Upper lobe of right lung (tissue), 1 donor: ENCODE measurements at places on chromosomes 2 and 18. TPM values are rescaled to one million over a fixed set of nuclear protein-coding genes. Genes with fewer than 3 reads are reported as not detected.
A peak's percentile ranks its signal among the peaks of the same experiment; 100 is the strongest.

Gene REG1B
- not detected for total RNA-seq

Gene RIOK3
- 63.7 TPM for total RNA-seq

Gene BOLL
- total RNA-seq, result not detected

Gene CPLX4
- not detected for total RNA-seq

Gene RPRM
- 0.26 TPM for total RNA-seq

Gene IRS1
- 10.6 TPM for total RNA-seq

Gene DUSP19
- 3.0 TPM for total RNA-seq

Gene ANXA4
- 181 TPM for total RNA-seq

Gene STPG4
- total RNA-seq, result not detected

Gene PDE1A
- total RNA-seq, result 6.3 TPM

Gene TAF4B
- 3.3 TPM for total RNA-seq

DNA sequence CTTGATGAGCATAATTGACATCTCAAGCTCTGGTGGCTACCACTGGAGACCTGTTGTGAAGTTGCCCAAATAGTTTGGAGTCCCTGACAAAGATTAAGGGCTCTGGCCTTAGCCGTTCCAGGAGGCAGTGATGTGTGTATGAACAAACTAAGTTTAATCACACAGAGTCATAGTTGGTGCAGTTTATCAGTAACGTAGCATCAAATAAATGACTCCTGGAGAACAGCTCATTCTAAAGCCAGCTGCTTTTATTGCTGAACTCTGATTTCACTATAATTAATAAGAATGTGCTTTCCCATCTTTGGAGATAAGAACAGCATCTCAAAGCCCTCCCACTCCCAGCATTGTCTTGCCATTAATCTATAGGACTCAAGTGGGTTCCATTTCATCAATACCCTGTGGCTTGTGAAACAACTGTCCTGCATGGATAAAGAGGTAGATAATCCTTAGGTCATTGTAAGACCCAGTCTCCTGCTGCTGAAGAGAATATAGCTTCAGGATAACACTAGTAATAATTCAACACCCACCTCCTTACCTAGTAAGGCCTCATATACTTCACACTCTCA is 211.4 kb upstream of the THUMPD2 start:
- DNase-seq, result no peak

DNA sequence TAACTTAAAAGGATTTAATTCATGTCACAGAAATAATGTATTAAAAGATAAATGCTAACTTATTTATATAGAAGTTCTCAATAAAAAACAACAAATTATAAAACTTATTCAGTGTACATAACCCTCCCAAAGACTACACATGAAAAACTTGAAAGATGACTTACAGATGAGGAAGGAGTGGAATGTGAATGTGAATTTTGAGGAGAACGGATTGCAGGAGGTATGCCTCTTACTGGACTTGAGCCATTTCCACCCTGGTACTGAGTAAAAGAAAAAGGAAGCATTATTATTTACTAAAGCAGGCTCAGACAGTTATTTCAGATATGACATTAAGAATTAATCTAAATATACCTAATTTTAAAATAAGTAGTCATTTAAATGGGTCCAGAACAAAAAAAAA is 104.4 kb downstream of the TLK1 start:
- no peak for DNase-seq

DNA sequence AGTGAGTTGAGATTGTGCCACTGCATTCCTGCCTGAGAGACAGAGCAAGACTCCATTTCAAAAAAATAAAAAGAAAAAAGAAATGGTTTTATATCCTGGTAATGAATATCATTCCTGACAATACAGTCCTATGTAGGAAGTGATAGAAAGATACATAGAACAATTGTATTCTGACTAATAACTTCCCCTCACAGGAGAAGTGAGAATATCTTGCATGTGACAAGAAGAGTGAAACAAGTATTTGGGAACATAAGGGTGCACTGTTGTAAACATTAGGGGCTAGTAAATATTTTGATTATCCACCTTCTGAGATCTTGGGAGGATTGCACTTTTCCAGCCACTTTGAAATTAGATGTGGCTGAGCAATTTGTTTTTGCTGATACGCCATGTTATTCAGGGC is 40.7 kb downstream of the KLHL14 start:
- no peak for DNase-seq

DNA sequence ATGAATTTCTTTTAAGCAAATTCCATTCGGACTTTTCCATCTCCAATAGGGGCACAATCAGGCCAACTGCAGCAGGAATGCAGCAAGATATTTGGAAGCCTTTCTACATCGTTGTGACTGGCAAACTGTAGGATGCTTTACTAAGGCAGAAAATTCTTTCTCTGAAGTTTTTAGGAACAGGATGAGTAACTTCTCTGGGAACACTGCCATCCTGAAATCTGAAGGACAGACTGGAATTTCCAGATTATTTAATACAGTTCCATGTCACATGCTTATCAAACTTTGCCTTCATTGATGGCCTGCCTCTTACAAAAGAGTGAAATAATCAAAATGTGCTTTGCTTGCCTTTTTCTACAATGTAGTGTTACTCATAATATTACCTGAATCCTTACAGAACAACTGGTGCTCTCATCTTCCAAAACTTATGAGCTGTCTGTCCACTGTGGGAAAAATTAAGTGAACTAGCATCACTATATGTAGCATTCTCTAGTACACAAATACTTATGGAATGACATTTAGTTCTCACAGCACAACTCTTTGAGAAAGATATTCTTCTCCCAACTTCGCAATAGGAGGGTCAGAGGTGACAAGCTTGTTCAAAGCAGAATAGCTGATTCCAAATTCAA is 32.0 kb upstream of the MAP2 start:
- no peak for DNase-seq

GRCh38 chr2:120287183-120288015 is 34.7 kb downstream of the RALB start:
- DNase-seq, result no peak

DNA sequence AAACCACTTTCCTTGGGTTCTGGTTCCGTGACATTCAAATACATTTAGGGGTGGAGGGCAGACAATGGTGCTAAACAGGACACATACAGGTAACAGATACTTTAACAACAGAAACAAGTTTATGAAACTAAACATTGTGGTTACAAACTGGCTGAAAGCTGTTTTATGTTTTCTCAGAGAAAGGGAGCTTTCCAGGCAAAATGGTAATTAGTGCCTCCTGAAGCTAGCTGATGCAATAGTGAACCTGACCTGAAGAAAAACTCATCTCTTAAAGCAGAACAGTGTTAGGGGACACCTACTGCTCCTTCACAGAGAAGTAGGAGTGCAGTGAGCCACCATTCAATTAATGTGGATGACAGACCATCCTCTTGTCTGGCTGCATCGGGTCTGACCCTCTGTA is 138.9 kb downstream of the CCDC148 start:
- DNase-seq, result no peak

GRCh38 chr18:12657684-12658425 is at the start of gene SPIRE1:
SPIRE1 (minus strand) TSS chr18:12658107; CDS start chr18:12657866, 241 bp downstream.
- peak; percentile 93 for DNase-seq

DNA sequence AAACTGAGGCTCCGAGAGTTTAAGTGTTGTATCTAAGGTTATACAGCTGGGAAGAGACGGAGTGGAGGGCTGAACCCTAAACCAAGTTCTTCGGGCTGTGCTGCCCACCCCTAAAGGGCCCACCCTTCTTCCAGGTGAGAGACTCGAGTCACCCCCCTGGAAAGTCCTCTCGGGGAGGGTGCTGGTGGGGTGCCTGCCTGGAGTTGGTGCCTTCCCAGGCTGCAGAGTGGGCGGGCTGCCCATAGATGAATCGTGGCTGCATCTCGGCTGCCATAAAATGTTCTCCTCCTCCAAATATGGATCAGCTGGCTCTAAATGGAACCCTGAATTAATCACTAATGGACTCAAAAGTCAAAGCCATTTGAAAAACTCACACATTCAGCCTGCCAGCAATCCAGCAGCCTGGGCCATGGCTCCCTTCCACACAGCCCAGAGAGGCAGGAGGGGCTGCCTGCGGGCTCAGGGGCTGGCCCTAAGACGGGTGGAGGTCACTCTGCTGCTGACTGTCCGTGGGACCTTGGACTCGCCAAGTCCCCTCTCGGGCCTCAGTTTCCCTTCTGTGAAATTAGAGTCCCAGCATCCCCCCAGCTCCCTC is 7.7 kb downstream of the CIB4 start:
- DNase-seq, result peak; percentile 55

- no peak for DNase-seq
Measured at GRCh38 chr2:201203916-201204654, 21.1 kb downstream of the CASP10 start.

- DNase-seq, result no peak
Measured at GRCh38 chr2:162062559-162062958, 11.5 kb downstream of the DPP4 start.

DNA sequence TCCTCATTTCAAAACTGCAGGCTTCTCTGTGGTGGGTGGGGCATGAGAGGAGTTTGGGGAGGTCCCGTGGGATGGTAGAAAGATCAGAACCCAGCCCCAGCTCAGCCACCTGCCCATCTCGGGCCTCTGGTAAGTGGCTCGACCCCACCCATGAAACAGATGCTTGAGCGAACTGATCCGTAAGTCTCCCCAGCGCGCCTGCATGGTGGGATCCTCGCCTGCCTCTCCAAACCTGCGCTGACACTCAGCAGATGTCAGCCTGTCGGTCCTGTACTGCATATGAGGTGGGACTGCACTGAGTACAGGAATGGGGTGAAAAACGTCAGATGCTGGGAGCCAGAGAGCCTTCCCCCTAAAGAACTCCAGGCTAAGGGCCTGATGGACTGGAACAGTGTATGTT is 15.9 kb upstream of the RPL31 start:
- no peak for DNase-seq

- DNase-seq, result no peak
Measured at GRCh38 chr18:49167084-49167483, 216.3 kb upstream of the SMAD7 start.

GRCh38 chr2:224286923-224287322 is 115.0 kb downstream of the FAM124B start:
- DNase-seq, result no peak

GRCh38 chr18:9365406-9365805 is 30.8 kb downstream of the TWSG1 start:
- DNase-seq, result no peak

- DNase-seq, result no peak
Measured at GRCh38 chr2:7845332-7845731, 836.5 kb upstream of the ID2 start.

DNA sequence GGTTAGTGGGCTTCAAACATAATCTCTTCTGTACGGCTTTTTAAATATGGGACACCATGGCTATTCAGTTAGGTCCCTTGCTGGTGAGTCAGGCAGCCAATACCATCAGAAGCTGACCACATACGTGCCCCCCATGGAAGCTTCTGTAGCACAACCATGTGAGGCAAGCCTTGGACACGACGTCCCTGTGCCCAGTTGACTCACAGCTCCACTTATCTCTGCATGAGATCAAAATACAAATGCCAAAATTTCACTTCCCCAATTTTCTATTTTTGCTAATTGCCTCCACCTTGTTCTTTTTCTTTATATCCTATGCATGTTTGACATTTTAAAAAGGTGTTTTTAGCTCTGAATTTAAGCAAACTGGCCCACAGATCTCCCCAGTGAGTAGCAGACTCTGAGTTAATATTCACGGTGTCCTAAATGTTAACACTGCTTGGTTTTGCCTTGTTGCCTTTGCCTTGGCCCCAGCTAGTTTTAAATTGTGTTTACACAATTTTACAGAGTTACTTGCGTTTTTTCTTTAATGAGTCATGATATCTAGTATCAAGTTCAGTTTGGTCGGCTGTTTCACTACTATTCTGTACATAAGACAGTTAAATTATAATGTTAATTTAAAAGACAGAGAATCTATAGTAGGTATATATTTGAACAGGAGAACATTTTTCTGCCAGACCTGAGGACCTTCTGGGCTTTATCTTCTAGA is 77.5 kb downstream of the CDCA7 start:
- no peak for DNase-seq

DNA sequence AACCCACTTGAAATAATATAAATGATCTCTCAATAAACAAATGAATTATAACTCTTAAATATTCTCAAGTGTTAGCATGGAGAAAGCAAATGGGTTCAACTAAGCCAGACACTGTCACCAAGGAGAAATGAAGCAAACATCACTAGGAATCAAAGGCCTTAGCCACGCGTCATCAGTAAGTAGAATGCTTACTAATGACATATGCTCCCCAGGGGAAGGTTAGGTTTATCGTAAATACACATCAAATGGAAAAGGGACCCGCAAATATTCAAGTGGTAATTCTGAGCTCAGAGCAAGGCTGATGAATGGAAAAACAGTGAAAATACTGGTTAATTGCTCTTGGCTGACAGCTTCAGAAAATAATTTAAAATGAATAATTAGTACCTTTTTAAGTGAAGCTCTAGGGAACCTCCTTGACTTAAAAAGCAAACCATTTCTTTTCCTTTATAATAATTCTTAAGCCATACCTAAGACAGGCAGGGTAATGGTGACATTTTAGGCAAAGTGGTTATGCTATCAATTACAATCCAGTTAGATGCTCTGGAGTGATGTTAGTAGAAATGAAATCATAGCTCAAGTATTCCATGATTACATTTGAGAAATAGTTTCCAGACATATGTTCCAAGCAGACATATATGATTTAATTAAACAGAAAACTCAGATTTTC is 101.5 kb downstream of the ALPK2 start:
- DNase-seq, result no peak

DNA sequence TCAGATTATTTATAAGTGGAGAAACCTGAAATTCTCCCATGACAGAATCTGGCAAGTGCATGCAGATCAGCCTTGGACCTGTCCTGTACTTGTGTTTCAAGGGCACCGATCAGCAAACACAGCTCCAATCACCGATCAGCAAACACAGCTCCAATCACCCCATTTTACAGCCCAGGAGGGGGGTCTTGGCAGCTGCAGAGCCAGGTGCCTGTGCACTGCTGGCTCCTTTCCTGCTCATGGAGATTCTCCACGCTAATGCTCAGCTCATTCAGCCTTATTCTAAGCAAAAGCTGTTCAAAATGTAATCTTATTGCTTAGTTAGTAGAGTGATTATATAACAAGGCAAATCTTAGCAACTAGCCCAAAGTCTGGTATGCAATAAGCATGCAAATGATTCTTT is 623.1 kb upstream of the HS6ST1 start:
- DNase-seq, result no peak

DNA sequence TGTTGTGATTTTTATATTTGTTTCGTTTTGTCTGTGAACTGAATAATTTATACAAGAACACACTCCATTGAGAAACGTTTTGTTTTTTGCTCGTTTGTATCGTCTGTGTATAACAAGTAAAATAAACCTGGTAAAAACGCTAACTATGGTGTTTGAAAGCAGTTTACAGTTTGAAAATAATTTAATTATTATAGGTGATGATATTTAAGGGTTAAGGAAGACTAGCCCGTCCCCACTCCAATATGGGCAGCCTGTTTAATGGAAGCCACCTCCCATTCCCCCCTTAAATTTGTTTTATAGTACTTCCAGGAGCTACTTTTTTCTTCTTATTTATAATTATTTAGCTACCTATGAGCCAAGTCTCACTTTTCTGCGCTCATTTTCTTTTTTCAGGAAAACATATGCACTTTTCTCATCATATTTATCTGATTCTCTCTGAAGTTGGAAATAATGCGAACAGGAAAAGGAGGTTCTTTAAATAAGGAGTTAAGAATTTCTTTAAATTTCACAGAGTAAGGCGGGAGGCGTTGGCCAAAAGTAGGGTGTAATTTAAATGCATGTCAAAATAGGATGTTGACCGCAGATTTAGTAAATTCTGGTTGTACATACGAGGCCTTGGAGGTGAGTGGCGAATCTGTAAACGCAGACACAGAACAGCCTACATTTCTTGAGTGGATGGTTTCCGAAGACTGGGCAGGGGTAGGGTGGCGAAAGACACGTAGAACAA is 9.8 kb downstream of the TBR1 start:
- no peak for DNase-seq

- DNase-seq, result no peak
Measured at GRCh38 chr2:439077-439476, 151.2 kb upstream of the ALKAL2 start.
